Kidney (tissue), 22 donors: ENCODE measurements at places on chromosomes 2 and 18. TPM values are rescaled to one million over a fixed set of nuclear protein-coding genes. Genes with fewer than 3 reads are reported as not detected.

Gene SMIM21
- not detected for total RNA-seq

Gene G6PC2
- total RNA-seq = not detected

Gene RMC1
- 25.9 TPM for total RNA-seq

Gene CFLAR
- total RNA-seq = 263 TPM

Gene CRYGC
- not detected for total RNA-seq

Gene BCL2
- 39.2 TPM for total RNA-seq

Gene NYAP2
- total RNA-seq = 0.66 TPM

Gene PHOSPHO2
- total RNA-seq = 7.5 TPM

Gene NTSR2
- total RNA-seq = not detected

Gene MDH1B
- 8.1 TPM for total RNA-seq

Gene ARHGAP28
- 4.6 TPM for total RNA-seq

Gene GATA6
- 10.9 TPM for total RNA-seq

Gene REG1A
- total RNA-seq = 215 TPM

Gene MAL
- 477 TPM for total RNA-seq

Gene MPP4
- 0.19 TPM for total RNA-seq

Gene C2orf80
- total RNA-seq = not detected

Gene SCYGR4
- total RNA-seq = not detected

Gene LIPG
- total RNA-seq = 50.9 TPM
